Retinal pigment epithelial cell (primary cell): ENCODE measurements at places on chromosomes 12 and 14.
A peak's percentile ranks its signal among the peaks of the same experiment; 100 is the strongest.

GRCh38 chr12:124573839-124574786 is 6.7 kb upstream of the NCOR2 start:
- no peak for DNase-seq

DNA sequence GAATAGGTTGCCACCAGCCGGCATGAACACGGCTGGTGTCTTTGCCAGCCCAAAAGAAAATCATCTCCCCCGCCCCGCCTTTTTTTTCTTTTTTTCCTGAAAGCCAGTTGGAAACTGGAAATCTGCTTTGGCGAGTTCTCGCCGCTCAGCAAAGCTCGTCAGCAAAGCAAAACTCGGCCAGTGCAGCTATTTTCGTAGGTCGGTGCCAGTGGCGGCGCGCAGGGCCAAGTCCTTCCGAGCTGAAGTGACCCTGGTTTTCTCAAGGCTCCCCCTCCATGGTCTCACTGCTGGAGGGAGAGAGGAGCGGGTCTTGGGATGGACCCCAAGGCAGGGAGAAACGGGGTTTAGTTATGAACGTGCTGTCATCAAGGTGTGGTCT is 248.4 kb upstream of the RTL1 start:
- DNase-seq = no peak

GRCh38 chr12:25249931-25250738 is 594 bp downstream of the KRAS start:
- no peak for DNase-seq

DNA sequence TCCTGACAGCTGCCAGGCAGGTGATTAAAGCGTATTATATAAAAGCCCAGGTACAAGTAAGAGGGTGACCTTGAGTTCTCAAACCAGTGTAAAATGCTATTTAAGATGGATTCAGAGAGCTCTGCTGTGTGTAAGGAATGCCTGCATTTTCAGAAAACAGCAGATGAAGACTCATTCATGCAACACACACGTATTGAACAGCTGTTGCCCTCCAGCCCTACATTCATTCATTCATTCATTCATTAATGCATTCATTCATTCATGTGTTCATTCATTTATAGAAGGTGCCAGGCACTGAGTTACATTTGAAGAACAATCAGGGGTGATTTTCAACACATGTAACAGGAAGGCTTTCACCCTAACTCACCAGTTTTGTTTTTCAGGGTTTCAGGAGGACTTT is 27.4 kb upstream of the ELK3 start:
- DNase-seq = no peak

- no peak for DNase-seq
Measured at GRCh38 chr14:30143627-30144026, 216.0 kb upstream of the PRKD1 start.

DNA sequence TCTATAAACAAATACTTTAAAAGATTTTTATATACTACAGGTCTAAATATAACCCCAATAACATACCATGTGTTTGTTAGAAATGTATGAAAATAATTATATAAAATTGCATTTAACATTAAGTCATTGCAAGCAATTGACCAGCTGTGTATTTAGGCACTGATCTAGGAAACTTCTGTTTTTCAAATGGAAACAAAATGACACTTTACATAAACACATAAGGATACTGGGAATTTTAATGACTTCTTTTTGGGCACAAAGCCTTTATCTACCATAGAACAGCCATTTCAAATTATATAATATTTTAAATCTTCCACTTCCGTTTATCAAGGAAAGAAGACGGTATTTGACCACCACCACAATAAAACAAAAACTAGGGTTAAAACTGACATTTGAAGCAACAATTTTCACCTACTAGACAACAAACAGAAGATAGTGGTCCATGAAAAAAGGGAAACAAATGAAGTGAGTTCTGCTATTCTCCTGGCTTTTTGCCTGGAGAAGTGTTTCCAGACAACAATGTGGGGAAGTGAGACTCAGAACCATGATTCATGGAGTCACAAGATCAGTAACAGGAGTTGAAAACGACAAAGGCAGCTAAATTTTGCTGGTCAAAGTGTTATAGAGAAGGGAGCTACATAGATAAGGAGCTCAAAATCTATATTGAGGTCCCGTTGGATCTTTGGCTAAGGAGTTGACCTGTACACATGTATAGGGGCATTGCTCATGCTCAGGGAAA is 475.1 kb downstream of the TRHDE start:
- DNase-seq = peak; percentile 6

- DNase-seq = no peak
Measured at GRCh38 chr12:77537663-77538062, 293.0 kb upstream of the NAV3 start.

- DNase-seq = peak; percentile 49
Measured at GRCh38 chr12:14769969-14770495, 33.2 kb downstream of the WBP11 start.

- DNase-seq = no peak
Measured at GRCh38 chr14:24459331-24459730, 16.8 kb upstream of the SDR39U1 start.

DNA sequence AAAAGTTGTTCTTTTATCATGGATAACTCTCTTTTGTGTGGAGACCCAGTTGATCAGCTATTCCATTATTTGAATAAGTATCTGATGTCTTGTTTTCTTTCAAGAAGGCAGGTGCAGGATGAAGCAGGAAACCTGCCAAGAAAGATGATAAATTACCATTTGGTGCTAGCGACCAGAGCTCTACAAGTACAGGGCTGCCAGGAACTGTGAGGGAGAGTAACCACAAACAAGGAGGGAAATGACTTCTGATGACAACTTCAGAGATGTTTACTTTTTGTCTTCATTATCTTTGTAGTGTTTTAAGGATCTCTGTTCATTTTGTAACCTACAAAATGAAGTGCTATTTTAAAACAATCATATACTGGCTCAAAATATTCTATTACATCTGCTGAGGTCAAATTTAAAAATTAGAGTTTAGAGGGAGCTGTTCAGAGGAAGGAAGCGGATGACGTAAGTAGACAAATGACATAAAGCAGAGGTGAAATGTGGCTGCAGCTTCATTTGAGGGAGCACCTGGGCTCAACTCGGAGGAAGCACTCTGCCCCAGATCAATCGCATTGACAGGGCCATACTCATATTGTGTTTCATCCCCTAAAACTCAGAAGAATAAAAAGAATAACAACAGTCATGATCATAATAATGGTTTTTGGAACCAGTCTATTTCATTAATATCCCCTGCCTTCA is 226.8 kb downstream of the C12orf42 start:
- DNase-seq = no peak

DNA sequence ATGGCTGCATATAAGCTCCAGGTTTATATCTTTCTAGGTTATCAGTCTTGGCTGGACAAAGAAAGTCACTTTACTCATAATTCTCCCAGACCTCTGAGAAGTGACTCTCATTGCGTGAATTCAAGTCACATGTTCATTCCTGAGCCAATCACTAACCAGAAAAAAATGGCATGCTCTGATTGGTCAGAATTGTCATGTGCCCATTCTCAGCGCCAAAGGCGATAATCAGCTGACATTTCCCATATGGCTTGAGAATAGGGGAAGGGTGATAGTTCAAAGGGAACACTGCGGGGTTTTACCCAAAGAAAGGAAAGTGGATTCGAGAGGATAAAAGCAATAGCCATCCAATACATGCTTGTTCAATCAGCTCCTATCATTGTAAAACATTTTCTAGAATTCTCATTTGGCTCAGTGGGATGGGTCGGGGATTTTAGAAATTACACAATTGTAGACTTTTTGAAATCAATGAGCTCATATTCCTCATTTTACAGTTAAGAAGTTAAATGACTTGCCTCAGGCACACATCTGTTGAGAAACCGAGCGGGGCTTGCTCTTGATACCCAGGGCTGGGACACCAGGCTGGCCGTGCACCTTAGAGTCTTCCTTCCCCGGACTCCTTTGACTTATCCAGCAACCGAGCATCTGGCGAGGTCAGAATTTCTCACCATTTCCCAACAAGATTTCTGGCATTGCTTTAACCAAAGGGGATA is 454.0 kb upstream of the TBX3 start:
- DNase-seq = no peak

DNA sequence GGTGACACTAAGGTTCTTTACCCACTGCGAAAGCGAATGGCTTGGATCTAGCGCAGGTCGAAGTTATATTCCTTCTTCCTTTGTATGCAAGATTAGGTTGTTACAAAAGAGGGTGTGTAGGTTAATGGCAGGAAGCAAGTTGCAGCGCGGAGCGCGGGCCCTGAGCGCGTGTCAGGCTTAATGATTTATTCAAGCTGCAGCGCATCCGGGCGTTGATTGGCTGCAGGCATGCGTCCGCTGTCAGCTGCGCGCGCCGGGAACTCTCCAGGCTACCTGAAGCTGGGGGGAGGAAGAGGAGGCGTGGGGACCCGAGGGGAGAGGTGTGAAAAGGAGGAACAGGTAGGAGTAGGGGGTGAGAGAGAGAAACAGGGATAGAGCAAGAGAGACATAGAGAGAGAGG is 7.4 kb downstream of the ASCL1 start:
- no peak for DNase-seq

GRCh38 chr12:52924764-52925716 is 20.2 kb upstream of the KRT8 start:
- DNase-seq = no peak

DNA sequence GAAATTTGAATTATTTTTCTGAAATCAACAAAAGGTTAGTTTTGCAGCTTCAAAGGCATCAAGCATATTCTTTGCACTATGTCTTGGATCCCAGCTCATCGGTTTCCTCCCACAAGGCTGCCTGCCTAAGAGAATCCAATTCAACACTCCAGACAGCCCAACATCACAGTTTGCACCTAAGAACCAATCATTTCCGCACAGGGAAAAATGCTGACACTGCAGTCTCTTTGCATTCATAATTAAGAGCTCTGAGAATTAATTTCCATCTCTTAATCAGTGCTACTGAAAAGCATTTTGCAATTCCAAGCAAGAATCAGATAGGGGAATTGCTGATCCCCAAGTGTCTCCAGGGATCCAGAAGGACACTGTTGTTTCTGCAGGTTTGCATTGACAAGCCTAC is 175.9 kb downstream of the PIWIL1 start:
- no peak for DNase-seq

DNA sequence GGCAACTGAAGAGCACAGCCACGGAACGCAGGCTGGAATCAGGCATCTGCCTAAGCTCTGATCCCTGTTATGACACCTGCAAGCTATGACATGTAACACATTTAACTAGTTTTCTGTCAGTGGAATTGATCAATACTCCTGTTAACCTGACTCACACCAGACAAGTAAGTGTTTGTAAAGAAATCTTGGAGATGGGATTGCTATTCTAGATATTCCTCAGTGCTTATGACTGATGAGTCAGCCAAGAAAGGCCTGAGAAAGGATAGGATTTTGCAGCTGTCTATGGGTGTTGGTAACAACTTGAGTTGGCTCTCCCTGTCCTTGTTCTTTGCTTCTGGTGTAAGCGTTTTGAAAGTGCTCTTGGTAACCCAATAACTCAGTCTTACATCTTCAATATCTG is 110.5 kb downstream of the GPR135 start:
- no peak for DNase-seq

GRCh38 chr12:106380954-106381353 is 23.4 kb downstream of the POLR3B start:
- DNase-seq = no peak

DNA sequence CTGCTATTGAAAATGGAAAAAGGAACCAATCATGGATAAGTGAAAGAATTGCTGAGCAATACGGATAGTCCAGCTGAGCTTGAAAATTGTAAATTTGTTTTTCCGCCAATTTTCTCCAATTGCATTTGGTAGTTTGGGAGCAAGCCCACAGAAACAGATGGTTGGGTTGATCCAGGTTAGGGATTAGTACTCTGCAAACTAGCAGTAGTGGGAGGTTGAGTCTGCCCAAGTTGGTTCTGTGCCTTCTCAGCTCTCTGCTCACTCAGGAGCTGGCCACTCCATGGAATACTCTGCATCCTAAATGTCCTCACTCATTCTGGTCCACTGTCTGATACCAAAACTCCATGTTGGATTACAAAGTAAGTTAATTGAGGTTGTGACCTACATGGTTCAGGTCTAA is 361.1 kb upstream of the ATP2B1 start:
- DNase-seq = no peak

GRCh38 chr14:56210571-56210970 is 92.4 kb downstream of the PELI2 start:
- DNase-seq = no peak

GRCh38 chr12:80867941-80868340 is 69.8 kb downstream of the LIN7A start:
- no peak for DNase-seq

GRCh38 chr12:55760663-55761062 is 17.7 kb downstream of the GDF11 start:
- no peak for DNase-seq

DNA sequence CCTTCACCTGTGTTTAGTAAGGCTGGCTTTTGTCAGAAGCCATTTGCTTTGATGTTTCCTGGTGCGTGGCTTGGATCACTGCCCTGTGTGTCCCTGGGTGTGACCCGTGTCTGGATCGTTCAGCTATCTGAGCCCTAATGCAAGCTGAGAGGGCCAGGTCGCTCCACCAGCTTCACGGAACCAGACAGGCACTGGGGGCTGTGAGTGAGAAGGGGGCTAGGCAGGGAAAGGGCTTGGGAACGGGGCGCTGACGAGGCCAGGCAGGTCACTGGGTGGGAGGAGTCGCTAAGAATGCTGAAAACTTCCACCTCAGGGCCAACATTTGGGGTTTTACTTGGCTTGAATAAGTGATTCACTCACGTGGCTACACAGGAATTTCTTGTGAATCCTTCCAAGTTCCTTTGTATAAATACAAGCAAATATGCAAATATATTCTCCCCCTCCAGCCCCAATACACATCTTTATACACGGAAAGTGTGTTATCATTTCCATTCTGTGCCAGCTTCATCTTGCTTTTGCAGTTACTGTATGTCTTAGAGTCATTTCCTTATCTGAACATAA is 24.2 kb upstream of the MMP17 start:
- no peak for DNase-seq

DNA sequence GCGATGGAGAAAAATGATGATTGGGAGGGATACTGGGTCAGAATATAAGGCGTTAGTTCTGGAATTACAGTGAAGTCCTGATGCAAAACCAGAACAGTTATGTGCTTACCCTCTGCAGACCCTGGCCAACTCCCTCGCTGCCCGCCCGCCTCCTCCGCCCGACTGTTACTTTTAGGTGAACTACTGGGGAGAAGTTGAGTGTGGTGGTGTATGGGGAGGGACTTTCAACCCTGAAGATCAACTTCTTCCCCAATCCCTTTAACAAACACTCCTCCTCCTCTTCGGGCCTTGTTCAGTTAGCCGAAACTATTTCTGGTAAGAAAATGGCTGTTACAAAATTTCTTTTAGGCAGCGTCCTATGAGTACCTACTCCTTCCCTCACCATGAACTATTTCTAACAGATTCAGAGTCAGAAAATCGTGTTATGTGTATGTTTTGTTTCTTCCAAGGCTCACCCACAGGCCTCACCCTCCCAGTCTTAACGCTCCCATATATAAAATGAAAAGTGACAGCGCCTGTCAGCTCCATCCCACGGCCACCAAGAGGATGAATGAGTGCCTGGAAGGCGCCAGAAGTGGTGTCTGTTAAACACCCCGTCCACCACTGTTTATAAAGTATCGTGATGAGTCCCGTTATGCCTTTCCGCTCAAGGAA is 1.3 kb downstream of the FBXO33 start:
- DNase-seq = no peak

GRCh38 chr14:69092840-69093422 is 60.0 kb downstream of the DCAF5 start:
- DNase-seq = no peak

GRCh38 chr14:50082308-50082742 is 34.0 kb downstream of the VCPKMT start:
- no peak for DNase-seq

- DNase-seq = no peak
Measured at GRCh38 chr14:95464103-95464502, 52.3 kb downstream of the SYNE3 start.
